ENCODE measurements at places on chromosomes 13 and 19. TPM values are rescaled to one million over a fixed set of nuclear protein-coding genes. Genes with fewer than 3 reads are reported as not detected.
A peak's percentile ranks its signal among the peaks of the same experiment; 100 is the strongest.

Gene MTUS2
- 1.7 TPM for polyA plus RNA-seq

Gene PSG11
- 0.08 TPM for polyA plus RNA-seq

DNA sequence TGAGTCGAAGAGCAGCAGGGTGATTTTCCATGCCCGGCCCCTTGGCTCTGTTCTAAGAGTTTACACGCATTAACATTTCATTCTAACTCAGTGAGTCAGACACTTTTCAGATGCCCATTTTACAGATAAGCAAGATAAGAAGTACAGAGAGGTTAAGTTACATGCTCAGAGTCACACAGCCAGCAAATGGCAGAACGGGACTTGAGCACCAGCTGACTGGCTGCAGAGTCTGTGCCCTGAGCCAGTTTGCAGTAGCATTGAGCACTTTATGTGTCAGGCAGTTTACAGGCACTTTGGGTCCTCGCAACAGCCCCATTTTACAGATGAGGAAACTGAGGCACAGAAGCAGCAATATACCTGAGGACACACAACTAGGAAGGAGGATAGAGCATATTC, 19.0 kb downstream of the CCDC8 start:
- DNase-seq: no peak

Gene LIM2
- polyA plus RNA-seq: not detected

GRCh38 chr13:109274188-109274821, 512.1 kb downstream of the IRS2 start:
- DNase-seq: no peak

GRCh38 chr19:55340784-55341147, 1.1 kb downstream of the KMT5C start:
- DNase-seq: peak; percentile 72

DNA sequence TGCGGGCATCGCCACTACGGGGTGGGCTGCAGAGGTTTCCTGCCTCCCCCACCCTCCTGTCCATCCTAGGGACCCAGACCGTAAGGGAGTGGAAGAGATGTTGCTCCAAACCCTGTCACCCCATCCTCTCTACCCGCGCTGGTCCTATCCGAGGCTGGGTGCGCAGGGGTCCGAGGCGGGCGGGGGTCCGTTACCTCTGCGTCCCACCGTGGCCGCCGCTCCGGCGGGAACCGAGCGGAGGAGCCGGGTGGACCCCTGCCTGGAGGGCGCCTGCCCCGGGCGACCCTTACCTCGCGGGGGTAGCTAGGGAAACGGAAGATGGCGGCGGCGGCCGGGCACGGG, at the start of gene DGKH:
TSS of gene DGKH (plus strand) at position 307 of the 342 bp plus-strand sequence. CDS start 126 bp downstream, outside the sequence.
- DNase-seq: no peak

DNA sequence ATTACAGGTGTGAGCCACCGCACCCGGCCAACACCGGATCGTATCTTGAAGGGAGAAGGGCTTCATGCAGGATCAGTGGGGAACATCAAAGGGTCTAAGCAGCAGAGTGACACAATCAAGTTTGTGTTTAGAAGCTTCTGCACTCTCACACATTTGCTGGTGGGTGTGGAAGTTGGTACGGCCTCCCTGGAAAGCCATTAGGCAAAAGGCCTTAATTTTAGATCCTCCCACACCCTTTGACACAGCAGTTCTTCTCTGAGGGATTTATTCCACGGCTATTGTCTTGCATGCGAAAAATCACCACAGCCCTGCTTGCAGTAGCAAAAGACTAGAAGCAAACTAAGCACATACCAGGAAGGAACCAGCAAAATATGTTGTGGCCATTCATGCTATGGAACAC, 18.3 kb upstream of the SLC1A5 start:
- no peak for DNase-seq

DNA sequence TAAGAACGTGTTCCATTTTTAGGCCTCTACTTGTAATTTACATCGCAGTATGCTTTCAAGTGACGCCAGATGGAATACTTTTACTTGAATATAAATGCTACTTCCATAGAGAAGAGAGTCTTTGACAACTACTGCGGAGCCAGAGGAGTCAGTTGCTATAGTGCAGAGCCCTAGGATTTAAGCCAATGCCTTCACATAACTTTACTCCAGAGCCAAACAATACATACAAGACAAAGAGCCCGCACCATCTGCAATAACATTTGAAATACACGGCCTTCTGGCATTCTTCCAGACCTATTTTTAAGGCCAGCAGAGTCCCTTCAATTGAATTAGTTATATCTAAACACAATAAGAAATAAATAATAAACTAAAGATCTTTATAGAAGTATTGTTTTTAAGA, 59.4 kb downstream of the XPO4 start:
- DNase-seq: no peak

Gene DNAAF3
- 2.4 TPM for polyA plus RNA-seq

All from SK-N-SH (cell line).